Non-pigmented ciliary epithelial cell (primary cell): ENCODE measurements at places on chromosomes 2 and 18.
A peak's percentile ranks its signal among the peaks of the same experiment; 100 is the strongest.

GRCh38 chr2:201018636-201019035, 52.8 kb downstream of the HYCC2 start:
- DNase-seq = no peak

DNA sequence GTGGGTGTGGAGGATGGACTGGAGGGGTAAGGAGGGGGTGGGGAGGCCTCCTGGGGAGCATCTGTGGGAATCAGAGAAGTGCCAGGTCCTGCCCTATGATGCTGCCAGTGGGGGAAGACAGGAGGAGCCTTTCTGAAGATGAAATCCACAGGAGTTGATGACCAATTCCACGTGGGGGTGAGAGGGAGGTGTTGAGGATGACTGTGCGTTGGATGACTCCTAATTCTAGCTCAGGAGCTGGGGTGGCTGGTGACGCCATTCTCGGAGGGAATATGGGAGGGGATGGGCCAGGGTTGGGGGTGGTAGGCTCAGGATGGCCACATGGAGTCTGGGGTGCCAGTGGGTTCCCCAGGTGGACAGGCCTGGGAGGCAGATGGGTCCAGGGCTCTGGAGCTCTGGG, 32.3 kb downstream of the EMX1 start:
- DNase-seq = no peak

DNA sequence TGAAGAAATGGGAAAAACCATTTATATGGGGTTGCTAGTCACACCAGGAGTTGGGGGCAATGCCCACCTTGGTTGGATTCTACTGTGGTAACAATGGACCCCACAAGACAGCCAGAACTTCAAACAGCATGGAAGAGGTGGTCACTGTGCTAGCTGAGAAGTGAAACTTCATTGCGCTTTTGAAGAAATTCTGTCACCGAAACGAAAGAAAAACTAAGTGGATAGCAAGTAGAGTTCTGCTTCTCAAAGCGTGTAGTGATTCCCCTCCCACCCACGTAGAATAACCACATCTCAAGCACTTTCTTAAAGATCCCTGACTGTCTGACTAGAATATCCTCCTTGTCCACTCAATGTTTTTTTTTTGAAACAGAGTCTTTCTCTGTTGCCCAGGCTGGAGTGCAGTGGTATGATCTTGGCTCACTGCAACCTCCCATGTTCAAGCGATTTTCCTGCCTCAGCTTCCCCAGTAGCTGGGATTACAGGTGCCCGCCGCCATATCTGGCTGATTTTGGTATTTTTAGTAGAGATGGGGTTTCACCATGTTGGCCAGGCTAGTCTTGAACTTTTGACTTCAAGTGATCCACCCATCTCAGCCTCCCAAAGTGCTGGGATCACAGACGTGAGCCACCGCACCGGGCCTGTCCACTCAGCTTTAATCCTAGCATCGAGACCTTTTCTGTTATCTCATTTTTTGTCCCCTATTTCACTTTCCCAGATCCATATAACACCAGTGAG, 30.1 kb upstream of the CCL20 start:
- no peak for DNase-seq

DNA sequence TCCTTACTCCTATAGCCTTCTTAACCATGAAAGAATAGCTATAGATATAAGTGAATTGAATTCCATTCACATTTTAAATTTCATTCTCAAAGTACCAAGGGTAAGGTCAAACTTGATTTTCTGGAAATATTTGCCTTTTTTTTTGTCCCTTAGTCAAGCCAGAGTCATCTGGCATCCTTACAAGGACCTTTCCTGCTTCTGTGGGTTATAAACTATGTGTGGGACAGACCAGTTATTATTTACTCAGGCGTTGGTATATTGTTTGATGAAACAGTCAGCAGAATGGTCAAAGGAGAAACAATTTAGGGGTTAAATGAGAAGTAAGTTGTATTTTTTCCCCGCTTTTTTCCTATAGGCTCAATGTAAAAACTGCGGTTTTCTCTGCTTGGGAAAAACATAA, 1103.2 kb upstream of the ZEB2 start:
- DNase-seq = peak; percentile 40

- no peak for DNase-seq
Observed at GRCh38 chr2:31058096-31059035, 79.9 kb downstream of the GALNT14 start.

DNA sequence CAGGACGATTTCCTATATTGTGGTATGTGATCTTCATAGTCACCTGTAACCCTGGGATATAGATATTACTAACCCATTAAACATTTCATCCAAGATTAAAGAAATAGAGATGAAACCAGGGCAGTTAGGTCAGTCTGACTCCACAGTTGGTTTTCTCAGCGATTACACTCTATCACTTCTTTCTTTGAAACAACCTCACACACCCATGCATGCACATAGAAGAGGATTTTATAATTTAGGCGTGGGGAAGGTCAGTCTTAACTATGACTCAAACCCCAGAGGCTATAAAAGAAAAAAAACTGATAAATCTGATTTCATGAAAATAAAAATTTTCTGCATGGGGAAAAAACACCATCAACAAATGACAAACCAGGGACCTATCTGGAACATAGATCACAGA, 54.2 kb downstream of the BCL2 start:
- no peak for DNase-seq

DNA sequence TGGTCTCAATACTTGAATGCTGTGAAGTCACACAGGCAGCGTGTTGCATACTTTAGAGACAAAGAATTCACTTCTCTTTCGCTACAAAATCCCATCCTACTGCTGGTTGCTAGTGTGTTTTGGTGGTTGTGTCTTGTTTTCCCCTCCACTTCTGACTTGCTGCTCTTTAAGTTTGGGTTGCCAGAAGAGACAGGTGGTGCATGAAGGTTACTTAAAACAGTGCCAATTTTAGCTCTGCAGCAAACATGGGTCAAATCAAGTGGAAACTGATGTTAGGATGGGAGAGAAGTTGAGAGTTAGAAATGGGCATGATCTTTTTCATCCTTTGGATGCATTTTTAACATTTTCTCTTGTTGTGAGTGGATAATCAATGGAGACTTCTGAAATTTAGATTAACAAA, 136.2 kb upstream of the KCNH7 start:
- DNase-seq = no peak

- DNase-seq = no peak
Observed at GRCh38 chr2:48169141-48169592, 262.9 kb upstream of the FBXO11 start.

- DNase-seq = no peak
Observed at GRCh38 chr2:33086400-33087015, 139.8 kb downstream of the LTBP1 start.
